ENCODE measurements at places on chromosomes 2 and 18. TPM values are rescaled to one million over a fixed set of nuclear protein-coding genes. Genes with fewer than 3 reads are reported as not detected.

Gene SLC14A1
- 225 TPM for total RNA-seq

Gene SDC1
- total RNA-seq: 9.6 TPM

Gene MTLN
- 78.8 TPM for total RNA-seq

Gene IL36RN
- total RNA-seq: not detected

Gene ACMSD
- not detected for total RNA-seq

Gene GNLY
- total RNA-seq: not detected

Gene POTEJ
- not detected for total RNA-seq

Gene ABCG8
- not detected for total RNA-seq

Gene SERPINB12
- total RNA-seq: not detected

Gene ATP6V1C2
- total RNA-seq: not detected

Gene SPHKAP
- not detected for total RNA-seq

Gene ASAP2
- total RNA-seq: 18.6 TPM

Gene RAMP1
- total RNA-seq: 1.6 TPM

Gene SLC66A2
- total RNA-seq: 31.1 TPM

Gene HAT1
- 31.3 TPM for total RNA-seq

Gene SPAST
- 11.8 TPM for total RNA-seq

Gene MEIS1
- 29.5 TPM for total RNA-seq

Gene TMEM17
- total RNA-seq: 1.4 TPM

Gene ZSWIM2
- not detected for total RNA-seq

Gene CCDC150
- 2.7 TPM for total RNA-seq

Gene PEX13
- 26.2 TPM for total RNA-seq
